HEK293T (cell line): ENCODE measurements at places on chromosomes 16 and 17.

- DNase-seq = no peak
These were observed 828.8 kb upstream of the SOX9 start for GRCh38 chr17:71292006-71292405.

DNA sequence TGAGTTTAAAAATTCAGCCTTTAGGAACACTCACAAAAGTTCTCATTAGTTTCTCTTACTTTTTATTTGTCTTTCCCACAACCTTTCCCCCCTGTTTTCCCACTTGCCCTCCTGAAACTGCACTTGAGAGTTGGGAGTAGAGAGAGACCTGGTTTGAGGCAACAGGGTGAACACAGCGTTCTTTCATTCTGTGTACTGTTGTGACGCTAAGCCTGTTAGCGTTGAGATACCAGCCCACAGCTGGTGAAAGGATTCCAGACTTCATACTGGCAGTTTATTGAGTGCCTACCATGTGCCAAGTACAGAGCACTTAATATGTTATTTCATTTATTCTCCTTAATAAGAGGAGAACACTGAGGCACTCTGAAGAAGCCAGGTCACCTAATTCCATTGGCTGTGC, 10.3 kb downstream of the TNRC6C start:
- no peak for DNase-seq

- peak; percentile 33 for DNase-seq
These were observed 1.9 kb downstream of the GPS2 start for GRCh38 chr17:7313088-7313889.

DNA sequence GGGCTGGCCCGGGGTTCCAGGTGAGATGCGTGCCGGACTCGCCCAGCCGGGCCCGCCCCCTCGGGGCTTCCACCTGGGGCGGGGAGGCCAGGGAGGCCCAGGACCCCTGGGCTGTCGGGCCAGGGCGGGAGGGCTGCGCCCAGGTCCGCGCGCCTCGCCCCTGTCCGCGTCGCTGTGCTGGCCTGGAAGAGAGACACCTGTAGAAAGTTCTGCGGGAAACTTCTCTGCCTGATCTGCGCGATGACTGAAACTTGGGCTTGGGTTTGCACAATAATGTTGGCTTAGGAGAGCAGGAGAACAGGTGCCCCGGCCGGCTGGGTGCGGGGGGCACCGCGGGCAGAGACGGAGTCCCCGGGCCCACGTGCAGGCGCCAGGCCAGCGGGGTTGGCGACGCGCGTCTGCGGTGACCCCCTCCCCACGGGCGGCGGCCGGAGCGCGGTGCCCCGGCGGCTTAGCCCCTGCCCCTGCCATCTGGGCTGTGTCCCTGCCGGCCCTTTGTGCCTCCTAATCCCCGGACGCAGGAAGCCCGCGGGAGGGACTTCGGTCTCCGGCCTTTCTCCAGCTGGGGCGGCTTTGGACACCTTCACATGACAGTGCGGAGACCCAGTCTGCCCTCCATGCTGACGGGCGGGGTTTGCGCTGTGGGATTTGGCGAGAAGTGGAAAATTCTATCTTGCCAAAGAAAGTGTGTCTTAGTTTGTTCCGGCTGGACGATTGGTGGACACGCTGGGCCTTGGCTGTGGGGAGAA, 483 bp downstream of the LLGL2 start:
- no peak for DNase-seq

DNA sequence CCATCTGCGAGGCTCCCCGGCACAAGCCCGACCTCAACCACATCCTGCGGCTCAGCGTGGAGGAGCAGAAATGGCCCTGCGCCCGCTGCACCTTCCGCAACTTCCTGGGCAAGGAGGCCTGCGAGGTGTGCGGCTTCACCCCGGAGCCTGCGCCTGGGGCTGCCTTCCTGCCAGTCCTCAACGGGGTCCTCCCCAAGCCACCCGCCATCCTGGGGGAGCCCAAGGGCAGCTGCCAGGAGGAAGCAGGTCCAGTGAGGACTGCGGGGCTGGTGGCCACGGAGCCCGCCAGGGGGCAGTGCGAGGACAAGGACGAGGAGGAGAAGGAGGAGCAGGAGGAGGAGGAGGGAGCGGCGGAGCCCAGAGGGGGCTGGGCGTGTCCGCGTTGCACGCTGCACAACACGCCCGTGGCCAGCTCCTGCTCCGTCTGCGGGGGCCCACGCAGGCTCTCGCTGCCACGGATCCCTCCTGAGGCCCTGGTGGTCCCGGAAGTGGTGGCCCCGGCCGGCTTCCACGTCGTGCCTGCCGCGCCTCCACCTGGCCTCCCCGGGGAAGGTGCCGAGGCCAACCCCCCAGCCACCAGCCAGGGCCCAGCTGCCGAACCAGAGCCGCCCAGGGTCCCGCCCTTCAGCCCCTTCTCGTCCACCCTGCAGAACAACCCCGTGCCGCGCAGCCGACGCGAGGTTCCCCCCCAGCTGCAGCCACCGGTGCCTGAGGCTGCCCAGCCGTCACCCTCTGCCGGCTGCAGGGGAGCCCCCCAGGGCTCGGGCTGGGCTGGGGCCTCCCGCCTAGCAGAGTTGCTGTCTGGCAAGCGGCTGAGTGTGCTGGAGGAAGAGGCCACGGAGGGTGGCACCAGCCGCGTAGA, 13.1 kb upstream of the PRR35 start:
- DNase-seq = peak; percentile 66

DNA sequence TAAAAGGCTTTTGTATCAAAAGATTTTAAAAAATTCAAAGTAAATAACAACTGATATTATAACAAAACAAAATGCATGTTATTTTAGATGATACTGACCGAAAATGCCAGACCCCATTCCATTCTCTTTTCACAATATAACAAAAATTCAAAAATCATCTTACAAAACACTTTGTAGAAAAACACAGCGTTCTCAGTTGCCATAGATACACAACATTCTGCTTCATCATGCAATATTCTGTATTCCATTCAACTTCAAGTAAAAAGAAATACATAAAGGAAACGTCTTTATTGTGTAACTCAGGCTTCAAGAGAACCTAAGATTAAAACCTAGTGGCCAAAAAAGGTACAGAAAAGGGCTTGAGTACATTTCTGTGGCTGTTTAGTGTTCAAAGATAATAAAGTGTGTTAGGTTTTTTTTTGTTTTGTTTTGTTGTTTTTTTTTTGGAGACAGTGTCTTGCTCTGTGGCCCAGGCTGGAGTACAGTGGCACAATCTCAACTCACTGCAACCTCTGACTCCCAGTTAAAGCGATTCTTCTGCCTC, 250.5 kb downstream of the CEP112 start:
- DNase-seq = no peak

- DNase-seq = no peak
These were observed 3.8 kb upstream of the TMEM220 start for GRCh38 chr17:10733666-10734065.

- no peak for DNase-seq
These were observed 63.2 kb downstream of the SSH2 start for GRCh38 chr17:29866746-29867404.

DNA sequence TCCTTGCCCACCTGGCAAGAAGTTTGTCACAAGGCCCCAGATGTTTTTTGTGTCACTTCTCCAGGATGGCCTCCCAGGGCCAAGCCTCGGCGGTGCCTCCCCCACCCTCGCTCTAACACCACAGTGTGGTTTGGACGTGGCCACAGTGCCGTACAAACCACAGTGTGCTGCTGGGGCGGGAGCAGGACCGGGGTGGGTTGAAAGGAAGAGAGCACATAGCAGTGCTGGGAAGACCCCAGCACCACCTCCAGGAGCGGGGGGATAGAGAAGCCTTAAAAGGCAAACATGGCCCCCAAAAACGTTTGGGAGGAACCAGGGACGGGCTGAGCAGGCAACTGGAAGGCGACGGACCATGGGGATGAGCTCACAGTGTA, 5.0 kb upstream of the BCL6B start:
- no peak for DNase-seq

GRCh38 chr17:3535253-3535995, 22.2 kb downstream of the TRPV3 start:
- peak; percentile 71 for DNase-seq

- DNase-seq = no peak
These were observed 18.2 kb downstream of the IGSF6 start for GRCh38 chr16:21634216-21634615.
